ENCODE measurements at places on chromosomes 6 and 20. TPM values are rescaled to one million over a fixed set of nuclear protein-coding genes. Genes with fewer than 3 reads are reported as not detected.

DNA sequence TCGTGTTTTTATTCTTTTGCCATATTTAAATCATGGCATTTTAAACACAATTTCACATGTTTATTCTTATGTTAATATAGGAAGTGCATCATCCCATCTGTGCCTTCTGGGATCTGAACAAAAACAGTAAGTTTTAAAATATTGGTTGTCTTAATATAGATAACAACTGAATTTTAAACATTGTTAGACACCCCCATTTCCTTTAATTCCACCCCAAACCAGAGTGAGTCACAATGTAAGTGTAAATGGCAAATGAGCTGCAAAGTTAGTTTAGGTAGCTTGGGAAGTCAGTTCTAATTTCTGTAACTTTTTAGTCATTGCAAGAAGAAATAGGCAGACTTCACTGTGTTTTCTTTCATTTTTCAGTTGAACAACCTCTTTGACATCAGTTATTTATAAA is 108.0 kb downstream of the ADGRG6 start:
- no peak for DNase-seq

DNA sequence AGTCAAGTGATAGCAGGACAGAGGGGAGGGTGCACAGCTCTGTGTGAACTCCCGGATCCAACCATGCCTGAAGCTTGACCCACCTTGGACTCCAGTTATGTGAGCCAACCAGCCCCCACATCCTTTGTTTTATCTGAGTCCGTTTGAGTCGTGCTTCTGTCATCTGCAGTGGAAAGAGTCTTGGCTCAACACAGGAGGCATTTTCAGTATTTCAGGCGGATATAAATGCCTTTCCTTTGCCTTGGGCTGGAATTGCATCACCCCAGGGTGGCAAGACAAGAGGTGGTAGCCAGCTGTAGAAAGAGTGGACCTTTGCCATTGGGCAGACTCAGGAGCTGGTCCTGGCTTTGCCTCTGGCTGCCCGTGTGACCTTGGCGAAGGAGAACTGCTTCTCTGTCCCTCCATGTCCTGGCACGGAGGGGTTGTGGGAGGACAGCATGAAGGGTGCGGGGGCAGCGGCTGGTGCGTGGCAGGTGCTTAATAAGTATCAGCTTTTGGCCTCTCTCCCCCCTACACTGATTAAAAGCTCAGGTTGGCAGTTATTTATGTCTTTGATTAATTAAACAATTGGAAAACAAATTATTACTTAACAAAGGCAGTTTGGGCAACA is 42.6 kb upstream of the APCDD1L start:
- DNase-seq = no peak

GRCh38 chr6:167667204-167668018 is 159.3 kb upstream of the AFDN start:
- DNase-seq = no peak

Gene NHLRC1
- polyA plus RNA-seq = 1.9 TPM

DNA sequence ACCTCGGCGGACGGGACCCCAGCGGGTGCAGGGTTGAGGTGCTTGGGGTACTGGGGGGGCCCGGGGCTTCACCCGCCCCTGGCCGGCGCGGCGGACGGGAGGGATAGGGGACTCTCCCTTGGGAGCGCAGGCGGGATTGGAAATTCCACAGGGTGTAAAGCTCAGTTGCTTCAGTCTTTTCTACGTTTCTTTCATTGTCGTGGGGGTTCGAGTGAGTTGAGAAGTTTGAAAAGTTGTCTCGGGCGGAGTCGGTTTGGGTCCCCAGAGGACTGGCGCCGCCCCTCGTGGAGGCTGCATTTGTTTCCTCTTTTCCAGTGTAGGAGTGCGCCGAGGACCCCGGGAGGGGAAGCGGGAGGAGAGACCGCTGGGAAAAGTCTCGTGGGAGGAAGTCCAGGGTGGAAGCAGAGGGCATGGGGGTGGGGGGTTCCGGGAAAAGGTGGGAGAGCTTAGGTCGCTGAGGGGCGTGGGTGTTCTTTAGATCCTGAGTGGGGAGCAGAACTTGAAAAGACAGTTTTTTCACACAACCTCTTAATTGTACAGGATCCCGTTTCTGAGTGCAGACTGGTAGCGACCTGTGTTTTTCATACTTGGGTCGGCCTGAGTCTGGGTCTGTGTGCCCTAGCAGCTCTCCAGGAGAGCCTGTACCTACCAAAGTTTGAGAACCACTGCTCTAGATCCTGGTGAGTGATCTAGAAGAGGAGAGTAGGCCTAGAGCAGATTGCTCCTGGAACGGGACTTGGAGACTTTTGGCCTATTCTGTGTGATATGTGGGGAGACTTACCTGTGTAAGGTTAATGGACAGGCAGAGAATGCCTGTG is 495 bp downstream of the FAM83B start:
- DNase-seq = no peak

Gene PNLDC1
- polyA plus RNA-seq = 0.99 TPM

Gene ENPP1
- 19.3 TPM for polyA plus RNA-seq

DNA sequence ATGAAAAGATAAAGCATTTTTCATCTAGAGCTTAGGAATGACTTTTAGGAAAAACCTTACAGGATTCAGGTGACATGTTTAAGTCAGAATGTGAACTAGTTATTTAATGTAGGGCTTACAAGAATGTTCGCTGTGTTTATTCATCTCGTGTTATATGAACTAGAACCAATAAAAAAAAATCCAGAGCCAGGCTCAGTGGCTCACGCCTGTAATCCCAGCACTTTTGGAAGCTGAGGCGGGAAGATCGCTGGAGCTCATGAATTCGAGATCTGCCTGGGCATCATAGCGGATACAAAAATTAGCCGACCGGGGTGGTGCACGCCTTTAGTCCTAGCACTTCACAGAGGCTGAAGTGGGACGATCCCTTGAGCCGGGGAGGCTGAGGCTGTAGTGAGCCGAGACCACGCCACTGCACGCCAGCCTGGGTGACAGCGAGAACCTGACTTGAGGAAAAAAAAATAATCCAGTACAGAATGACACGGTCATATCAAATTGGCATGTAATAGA is 46.3 kb downstream of the OR2B2 start:
- no peak for DNase-seq

Gene GCNT2
- 16.0 TPM for polyA plus RNA-seq
